Mucosa of descending colon (tissue), 3 donors: ENCODE measurements at places on chromosomes 11 and 22.

DNA sequence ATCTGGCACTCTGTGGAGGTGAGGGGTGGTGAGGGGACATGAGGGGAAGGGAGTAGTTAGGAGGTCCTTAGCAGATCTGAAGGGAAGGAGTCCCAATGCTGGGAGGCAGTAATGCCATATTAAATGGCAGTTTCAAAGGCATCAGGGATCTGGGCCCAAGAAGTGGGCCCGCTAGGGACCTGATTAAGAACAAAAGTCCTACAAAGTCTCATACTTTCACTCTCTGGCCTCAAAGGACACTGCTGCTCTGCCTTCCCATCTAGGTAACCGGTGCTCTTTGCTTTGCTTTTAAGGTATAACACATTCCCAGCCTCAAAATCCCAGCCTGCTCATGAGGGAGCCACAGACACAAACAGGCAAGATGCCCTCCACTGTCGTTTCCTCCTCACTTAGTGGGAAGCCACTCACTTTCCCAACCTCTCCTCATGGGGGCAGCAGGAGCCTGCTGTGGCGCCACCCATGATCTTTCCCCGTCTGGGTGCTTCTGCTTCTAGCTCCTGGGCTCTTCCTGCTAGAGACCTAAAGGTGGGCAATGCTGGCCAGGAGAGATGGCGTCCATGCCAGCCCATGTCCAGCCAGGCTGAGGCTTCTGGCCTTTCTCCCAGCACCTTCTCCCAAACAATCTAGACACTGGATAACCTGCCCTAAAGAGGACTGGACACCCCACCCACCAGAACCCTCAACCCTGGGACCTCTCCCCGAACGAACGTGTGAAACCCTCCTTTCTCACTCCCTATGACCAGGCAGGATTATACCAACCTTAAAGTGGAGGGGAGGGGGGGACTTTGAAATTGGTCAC lies 68.3 kb downstream of the PLEKHA7 start:
- DNase-seq = no peak

GRCh38 chr11:110207123-110207522 lies 89.3 kb downstream of the RDX start:
- no peak for DNase-seq

DNA sequence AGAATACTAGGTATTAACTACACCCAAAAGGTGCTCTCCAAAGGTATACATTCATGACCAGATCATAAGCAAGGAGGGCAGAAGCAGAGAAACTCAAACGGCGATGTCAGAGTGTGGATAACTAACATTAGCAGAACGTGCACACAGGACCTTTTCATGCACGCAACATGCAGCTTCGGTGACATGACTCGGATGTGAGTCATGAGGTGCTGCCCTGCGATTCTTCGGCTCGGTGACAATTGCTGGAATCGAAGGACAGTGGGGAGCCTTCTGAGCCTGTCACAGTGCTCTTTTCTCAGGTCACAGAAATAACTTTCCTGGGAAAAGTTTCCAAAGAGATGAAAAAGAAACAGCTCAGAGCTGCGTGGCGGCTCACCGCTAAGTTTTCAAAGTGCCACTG lies 418.5 kb upstream of the SYN3 start:
- no peak for DNase-seq

DNA sequence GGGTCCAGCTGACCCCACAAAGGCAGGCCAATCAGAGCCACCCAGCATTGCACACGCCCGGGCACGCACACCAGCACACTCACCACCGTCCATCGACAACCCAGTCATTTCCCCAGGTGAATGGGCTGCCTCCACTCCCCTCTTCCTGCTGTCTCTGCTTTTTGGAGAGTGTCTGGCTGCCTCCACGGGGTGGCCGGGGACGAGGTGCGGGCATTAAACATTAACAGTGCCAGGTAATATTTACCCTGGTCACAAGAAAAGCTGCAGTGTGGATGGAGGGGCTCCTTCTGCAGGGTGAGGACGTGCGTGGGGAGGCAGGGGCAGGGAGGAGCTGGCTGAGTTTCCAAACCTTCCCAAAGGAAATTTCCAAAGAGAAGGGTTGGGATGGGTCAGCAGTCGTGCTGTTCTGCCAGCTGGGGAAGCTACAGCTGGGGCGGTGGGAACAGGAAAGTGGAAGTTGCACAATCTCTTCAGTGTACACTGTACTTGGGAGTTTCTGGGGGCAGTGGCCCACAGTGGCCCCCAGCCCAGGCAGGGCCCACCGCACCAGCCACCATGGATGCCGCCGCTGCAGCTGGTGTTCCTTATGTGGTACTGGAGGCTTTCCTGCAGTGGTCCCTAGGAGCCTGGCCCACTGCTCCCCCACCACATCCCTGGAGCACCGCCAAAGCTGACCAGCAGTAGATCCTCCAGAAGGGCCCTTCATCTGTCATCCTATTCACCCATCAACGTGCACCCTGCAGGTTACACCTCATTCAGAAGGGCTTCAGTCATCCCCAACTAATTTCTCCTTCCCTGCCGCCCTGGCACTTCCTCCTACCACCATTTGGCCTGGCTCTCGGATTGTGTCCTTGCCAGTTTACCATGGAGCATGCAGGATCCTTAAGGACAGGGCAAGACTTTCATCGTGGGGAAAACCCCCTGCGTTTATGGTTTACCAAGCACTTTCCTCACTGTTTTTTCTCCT lies at the start of gene FXYD2:
TSS of gene FXYD2 (minus strand) at position 174 of the 967 bp plus-strand sequence. CDS start at position 108, 66 bp downstream.
- DNase-seq = peak; percentile 45

DNA sequence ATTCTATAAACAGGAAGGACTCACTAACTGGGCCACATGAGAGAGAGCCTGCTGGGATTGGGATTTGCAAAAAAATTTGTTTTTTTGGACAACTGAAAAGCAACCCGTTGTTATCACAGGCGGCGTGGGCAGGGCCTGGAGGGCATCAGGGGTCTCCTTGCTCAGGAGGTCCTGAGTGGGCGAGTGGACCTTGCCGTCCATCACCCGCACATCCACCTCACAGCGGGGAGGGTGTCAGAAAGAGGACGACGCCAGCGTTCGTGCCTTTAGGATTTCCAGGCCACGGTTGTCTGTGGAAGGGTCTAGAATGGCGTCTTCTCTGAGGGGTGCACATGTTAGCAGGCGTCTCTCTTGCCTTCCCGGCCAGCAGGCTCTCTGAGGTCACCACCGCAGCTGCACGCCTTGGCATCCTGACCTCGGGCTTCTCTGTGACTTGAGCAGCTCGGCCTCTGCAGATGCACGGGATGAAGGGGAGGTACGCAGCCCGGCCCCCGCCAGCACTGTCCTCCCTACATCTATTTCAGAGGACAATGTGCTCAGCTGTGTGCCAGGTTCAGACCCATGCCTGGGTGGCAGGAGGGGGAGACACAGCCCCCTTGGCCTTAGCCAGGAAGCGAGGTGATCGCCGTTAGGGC lies 749.5 kb downstream of the BRD1 start:
- no peak for DNase-seq

- no peak for DNase-seq
Observed at GRCh38 chr11:87954476-87954875, 220.8 kb downstream of the RAB38 start.

DNA sequence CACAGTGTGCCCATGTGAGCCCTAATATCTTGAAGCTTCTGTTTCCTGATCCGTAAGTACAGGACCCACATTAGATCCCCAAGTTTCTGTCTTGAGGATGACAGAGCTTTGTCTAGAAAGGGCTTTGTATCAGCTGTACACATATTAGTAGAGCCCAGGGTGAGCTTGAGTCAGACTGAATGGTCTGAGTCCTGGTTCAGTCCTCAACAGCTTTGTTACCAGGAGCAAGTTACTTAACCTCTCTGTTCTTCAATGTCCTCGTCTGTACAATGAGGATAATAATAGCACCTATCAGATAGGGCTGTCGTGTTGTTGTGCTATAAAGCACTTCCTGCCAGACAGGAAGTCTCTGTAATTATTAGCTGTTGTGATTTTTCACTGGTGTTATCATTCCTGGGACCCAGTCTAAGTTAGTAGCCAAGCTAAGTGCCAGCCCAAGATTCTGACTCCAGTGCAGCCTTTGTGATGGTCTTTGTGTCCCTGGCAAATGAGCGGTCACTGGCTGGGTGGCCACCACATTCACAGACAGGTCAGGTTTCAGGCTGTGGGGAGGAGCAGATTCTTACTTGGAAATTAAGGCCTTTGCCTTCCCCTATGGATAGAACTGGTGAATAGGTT lies 6.8 kb downstream of the TOM1 start:
- DNase-seq = no peak

DNA sequence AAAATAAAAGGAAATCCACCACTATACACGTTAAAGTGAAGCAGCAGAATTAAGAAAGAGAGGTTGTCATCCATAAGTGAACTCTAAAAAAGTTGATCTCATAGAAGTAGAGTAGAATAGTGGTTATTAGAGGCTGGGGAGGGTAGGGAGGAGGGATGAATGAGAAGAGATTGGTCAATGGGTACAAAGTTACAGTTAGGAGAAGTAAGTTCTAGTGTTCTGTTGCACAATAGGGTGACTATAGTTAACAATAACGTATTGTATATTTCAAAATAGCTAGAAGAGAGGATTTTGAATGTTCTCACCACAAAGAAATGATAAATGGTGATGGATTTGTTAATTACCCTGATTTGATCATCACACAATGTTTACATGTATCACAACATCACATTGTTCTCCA lies 72.0 kb downstream of the CD82 start:
- DNase-seq = no peak
